ENCODE measurements at places on chromosomes 4 and X.

DNA sequence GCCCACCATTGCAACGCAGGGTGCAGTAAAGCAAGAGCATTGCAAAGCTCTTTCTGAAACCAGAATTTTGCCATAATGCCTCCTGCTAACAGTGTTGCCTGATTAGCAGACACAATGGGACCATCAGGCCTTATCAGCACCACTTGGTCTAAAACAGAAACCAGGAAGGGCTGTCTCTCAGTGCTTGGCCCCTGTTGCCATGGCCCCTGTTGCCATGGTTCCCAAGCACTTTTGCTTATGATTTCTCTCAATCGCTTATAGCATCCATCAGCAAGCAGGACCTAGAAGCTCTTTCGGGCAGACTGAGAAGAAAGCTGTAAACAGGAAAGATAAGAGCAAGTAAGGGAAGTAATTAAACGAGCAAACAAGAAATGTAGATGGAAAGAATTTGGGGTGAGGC, 36.8 kb downstream of the RTL5 start:
- DNase-seq, result peak; percentile 60

- DNase-seq, result no peak
These were observed 15.1 kb upstream of the NKX3-2 start for GRCh38 chr4:13559413-13559812.

DNA sequence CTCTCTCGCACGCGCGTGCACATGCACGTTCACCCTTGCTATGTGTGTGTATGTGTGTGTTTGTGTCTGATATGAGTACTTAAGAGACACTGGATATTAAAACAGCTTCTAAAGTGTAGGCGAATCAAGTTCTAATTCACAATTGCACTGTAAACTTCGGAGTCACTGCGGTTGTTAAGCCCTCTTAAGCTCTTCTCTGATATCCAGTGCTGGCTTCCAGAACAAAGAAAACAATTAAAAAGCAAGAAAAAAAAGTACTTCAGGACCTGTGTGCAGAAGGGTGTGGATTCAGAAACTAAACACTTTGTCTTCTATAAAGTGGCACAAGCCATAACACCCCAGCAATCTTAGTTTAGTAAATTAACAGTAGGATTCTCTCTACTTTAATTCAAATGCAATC, 300.2 kb downstream of the PCDH7 start:
- no peak for DNase-seq

DNA sequence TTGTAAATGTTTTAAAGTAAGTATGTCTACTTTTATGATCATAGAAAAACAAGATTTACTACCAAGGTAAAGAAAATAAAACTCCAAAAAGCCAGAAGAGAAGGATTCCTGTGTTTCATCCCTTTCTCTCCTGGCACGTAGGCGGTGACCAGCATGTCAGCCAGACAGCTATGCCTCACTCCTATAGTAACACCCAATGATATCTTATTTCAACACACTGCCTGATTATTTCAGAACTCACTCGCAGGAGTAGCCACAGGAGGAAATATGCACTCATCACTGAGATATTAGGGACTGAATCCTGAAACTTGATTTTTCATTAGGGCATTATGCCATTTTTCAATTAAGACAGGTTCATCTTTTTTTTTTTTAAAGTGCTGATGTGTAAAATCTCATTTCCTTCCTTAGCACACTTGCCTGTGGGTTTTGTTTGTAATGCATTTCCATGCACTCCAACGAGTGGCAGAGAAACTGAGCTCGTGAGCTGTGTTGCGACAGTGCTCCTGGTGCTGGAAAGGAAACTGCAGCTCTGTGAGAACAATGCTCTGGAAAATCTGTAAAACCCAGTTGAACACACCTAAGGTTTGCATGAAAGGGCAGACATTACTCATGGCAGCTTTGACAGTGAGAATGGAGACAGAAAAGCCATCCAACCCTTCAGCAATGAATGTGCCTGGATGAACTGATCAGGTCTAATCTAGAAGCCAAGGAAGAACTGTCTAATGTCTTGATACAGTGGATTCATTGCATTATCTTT, 18.2 kb downstream of the RAI2 start:
- no peak for DNase-seq

GRCh38 chrX:50154429-50154828, 46.4 kb downstream of the AKAP4 start:
- no peak for DNase-seq

- DNase-seq, result no peak
These were observed 130.5 kb downstream of the ANK2 start for GRCh38 chr4:113179996-113180395.

- no peak for DNase-seq
These were observed 64.2 kb downstream of the PACRGL start for GRCh38 chr4:20764366-20764992.

DNA sequence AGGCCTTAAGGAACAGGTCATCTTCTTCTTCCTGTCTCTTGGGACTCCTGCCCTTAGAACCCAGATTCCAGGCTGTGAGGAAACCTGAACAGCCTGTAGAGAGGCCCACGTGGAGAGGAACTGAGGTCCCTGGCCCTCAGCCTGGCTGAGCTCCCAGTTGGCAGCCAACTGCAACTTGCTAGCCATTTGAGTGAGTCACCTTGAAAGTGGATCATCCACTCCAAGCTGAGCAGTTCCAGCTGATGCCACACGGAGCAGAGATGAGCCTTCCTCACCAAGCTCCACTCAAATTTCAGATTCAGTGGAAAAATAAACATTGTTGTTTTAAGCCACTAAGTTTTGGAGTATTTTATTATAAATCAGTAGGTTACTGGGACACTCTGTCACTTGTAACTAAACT, 392.5 kb downstream of the BCOR start:
- peak; percentile 81 for DNase-seq

GRCh38 chrX:137290011-137290410, 256.2 kb upstream of the GPR101 start:
- no peak for DNase-seq

- no peak for DNase-seq
These were observed 734.1 kb downstream of the ADGRL3 start for GRCh38 chr4:61934198-61934597.

GRCh38 chr4:48493452-48494100, 3.5 kb downstream of the ZAR1 start:
- DNase-seq, result no peak

GRCh38 chr4:127479031-127479622, 153.6 kb upstream of the INTU start:
- DNase-seq, result no peak

GRCh38 chrX:16479206-16479869, 170.6 kb upstream of the S100G start:
- DNase-seq, result no peak

DNA sequence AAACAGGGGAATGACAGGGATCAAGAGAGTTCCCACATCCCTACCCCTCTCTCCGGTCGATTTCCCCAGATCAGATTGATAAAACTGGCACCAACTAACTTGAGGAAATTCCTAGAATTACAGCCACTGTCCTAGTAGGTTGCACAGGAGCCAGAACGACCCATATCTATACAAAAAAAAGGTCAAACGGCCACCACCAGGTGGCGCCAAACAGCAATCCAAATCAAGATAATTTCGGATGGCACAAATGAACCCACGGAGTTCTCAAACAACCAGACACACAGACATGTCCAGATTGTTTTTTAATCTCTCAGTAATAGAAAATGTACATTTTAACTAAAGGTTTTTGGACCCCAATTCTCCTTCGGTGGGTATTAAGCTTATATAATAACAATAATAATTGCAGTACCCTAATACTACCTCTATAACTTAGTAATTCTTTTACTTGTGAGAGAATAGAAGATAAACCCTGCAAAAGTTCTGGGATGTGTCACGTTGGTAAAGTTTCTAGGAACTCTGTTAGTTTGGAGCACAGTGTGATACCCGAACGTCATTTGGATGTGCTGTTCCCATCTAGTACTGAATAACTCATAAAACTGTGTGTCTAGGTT, 212.6 kb downstream of the SPOCK3 start:
- DNase-seq, result peak; percentile 85

- DNase-seq, result no peak
These were observed 20.5 kb downstream of the CNGA1 start for GRCh38 chr4:47996021-47996420.

DNA sequence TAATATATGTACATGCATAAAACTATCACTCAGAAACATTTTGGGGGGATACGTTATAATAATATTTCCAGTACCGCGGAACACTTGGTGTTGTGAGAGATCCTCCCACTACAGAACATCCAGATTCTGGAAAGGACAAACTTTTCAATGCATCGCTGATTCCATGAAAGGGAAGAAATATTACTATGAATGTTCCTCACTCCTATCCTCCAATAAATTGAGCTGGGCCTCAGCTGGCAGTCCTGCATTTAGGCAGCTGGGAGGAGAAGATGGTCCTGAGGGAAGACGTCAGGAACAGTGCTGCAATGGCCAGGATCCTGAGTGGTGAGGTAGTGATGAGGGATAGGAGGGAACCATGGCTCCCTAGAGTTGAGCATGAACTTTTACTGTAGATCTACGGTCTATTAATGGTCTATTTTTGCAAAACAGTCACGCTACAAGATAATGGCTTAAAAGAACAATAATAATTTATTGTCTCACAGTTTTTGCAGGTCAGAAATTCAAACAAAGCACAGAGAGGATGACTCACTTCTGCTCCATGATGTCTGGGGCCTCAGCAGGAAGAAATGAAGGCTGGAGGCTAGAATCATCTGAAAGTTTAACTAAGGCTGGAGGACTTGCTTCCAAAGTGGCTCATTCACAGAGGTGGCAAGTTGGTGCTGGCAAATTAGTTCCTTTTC, 538.1 kb downstream of the STIM2 start:
- no peak for DNase-seq

DNA sequence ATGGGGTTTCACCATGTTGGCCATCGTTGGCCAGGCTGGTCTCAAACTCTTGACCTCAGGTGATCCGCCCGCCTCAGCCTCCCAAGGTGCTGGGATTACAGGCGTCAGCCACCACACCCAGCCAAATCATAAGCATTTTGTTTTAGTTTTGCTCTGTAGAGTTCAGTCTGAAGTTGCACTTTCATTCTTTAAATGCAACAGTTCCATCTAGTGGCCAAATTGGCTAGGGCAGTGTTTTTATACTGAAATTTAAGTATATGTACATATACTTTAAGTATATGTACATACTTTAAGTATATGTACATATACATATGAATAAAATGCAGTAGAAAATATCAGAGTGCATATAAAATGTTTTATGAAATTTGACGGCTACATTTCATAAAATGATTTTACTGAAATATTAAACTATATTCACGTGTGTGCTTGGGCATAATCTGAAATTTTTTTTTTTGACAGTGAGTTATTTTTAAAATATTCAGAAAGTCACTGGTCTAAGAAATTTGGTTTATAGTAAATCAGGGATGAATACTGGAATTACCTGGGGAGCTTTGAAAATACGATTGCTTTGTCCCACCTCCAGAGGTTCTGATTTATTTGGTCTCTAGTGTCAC, 145.5 kb downstream of the NWD2 start:
- no peak for DNase-seq

DNA sequence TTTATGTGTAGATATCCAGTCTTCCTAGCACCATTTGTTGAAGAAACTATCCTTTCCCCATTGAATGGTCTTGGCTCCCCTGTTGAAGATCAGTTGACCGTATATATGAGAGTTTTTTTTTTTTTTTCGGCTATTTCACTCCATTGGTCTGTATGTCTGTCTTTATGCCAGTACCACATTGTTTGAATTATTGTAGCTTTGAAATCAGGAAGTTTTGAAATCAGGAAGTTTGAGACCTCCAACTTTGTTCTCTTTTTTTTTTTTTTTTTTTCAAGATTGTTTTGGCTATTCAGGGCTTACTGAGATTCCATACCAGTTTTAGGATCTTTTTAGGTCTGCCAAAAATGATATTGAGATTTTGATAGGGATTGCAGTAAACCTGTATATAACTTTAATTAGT, 4.3 kb upstream of the SCD5 start:
- no peak for DNase-seq

DNA sequence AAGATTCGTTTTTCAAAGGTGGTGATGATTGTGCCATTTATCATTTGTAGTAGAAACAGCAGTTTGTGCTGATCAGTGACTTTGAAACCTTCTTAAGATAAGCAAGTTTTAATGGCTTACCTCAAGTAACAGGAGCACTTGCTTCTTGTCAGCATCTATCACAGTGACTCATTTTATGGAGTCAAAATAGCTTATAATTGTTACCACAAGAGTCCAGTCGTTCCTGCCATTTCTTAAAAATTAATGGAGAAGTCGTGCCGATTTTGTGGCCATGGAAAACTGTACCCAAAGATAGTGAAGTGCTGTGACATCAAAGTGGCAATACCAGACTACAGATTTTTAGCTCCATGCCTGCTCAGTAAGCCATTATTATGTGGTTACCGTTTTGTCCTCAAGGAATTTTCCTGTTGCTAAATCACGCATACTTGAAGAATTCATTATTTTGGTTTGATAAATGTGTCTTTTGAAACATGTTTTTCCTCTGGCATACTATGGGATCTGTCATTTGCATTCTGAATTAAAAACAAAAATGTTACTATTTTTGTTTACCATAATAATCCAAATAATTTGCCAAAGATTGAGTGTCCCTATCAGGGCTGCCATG, 129.9 kb downstream of the CBR4 start:
- no peak for DNase-seq

- no peak for DNase-seq
These were observed 21.4 kb upstream of the FGFR3 start for GRCh38 chr4:1771555-1772305.

DNA sequence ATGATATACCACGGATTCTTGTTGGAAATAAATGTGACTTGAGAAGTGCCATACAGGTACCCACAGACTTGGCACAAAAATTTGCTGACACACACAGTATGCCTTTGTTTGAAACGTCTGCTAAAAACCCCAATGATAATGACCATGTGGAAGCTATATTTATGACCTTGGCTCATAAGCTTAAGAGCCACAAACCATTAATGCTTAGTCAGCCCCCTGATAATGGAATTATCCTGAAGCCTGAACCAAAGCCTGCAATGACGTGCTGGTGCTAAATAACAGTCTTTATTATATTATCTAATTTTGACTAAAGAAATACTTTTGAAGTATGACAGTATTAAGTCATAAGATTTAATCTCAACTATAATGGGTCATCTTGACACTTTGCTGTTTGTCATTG, 18.9 kb downstream of the RAB33B start:
- DNase-seq, result no peak

GRCh38 chrX:8849458-8849857, 48.3 kb upstream of the FAM9A start:
- no peak for DNase-seq

- DNase-seq, result no peak
These were observed 34.6 kb downstream of the RASGEF1B start for GRCh38 chr4:81436941-81437574.

DNA sequence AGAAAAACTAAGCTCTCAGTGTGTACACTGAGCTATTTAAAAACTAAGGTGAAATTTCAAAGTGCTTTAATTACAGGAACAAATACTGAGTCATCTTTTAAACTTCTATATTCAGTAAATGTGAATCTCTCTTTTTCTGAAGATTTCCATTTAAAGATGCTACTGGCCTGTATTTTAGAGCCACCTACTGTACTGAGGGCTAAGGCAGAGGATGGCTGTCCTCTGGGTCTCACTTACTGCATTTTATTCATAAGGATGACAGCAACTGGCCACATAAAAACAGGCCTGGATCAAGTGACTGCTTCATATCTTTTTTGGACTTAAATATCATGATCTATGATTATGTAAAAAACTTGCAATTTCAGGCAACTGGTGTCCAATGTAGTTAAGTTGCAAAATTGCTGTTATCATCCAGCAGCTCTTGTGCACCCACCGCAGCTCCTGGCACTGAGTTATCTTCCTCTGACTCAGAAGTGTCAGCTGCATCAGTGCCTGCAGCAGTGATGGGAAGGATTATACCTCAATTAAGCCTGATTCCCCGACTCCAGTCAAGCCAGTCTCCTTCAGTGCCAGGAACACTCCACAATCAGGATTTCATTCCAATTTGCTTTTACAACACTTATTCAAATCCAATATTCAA, 1073.7 kb downstream of the PDHA2 start:
- DNase-seq, result no peak
